ENCODE measurements at places on chromosomes 5 and 9.

DNA sequence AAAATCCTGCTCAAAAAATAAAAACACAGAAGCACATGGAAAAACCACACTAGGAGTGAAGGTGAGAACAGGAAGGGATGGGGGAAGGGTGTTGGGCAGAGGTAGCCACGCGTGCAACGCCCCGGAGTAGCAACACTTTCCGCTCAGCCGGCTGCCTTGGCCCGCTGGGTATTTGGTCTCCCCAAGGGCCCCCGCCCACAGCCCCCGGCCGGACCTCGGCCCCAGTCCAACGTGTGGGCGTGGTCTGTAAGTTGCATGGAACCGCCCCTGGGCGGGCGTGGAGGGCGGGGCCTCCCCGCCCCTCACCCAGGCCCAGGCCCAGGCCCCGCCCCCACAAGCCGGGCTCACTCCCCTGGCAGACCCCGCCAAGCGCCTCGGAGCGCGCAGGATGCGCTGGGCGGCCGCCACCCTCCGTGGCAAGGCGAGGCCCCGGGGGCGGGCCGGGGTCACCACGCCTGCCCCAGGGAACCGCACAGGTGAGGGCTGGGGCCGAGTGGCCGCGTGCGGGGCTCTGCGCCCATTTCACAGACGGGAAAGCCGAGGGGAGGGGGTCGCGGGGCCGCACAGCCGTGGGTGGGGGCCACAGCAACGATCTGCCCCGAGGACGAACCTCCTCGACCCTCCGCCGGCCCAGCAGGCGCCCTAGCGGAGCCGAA lies at the start of gene SUSD3:
SUSD3 (plus strand) TSS at position 347 of the 656 bp plus-strand sequence; CDS start at position 389, 42 bp downstream.
- DNase-seq = no peak

- DNase-seq = no peak
These were observed 92.0 kb downstream of the SV2C start for GRCh38 chr5:76175051-76175666.

- no peak for DNase-seq
These were observed 155.6 kb upstream of the IER5L start for GRCh38 chr9:129333617-129334104.

DNA sequence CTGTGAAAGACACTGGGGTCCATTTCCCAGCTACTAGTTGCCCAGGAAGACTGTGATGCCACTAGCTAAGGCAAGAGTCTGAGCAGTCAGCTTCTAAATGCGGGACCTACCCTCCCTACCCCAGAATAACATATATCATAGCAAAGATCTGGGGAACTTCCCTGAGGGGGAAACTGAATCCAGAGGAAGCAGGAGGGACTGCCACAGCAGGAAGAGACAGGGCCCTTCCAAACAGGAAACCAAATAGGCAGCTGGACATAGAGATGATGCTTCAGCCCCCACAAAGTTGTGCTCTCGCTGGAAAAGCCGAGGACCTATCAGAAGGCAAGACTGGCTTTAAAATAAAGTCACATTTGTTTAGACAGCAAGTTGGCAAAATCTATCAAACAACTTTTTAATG lies 51.1 kb downstream of the KLHL3 start:
- no peak for DNase-seq

DNA sequence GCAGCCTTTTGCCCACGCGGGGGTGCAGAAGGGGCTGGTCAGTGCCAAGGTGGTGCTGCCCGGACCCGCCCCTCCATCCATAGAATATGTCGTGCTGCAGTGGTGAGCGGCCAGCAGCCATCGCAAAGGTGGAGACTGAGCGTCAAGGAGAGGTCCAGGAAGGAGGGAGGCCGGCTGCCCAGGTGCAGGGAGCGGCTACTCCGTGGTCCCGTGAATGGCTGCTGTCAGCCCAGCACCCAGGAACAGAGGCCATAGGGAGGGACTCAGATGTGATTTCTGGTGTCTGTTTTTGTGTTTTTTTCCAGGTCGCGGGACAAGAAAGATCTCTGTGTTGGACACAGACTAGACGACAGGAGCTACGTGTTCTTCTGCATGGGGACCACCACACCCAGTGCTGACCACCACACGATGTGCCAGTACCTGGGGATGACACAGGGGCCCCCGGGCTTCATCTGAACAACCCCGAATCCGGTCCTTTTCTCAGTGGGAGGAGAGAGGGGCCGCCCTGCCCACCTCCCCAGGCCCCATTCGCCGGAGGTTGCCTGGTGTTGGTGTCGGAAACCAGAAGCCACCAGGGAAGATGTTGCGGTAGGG lies 29.0 kb downstream of the PAEP start:
- no peak for DNase-seq

DNA sequence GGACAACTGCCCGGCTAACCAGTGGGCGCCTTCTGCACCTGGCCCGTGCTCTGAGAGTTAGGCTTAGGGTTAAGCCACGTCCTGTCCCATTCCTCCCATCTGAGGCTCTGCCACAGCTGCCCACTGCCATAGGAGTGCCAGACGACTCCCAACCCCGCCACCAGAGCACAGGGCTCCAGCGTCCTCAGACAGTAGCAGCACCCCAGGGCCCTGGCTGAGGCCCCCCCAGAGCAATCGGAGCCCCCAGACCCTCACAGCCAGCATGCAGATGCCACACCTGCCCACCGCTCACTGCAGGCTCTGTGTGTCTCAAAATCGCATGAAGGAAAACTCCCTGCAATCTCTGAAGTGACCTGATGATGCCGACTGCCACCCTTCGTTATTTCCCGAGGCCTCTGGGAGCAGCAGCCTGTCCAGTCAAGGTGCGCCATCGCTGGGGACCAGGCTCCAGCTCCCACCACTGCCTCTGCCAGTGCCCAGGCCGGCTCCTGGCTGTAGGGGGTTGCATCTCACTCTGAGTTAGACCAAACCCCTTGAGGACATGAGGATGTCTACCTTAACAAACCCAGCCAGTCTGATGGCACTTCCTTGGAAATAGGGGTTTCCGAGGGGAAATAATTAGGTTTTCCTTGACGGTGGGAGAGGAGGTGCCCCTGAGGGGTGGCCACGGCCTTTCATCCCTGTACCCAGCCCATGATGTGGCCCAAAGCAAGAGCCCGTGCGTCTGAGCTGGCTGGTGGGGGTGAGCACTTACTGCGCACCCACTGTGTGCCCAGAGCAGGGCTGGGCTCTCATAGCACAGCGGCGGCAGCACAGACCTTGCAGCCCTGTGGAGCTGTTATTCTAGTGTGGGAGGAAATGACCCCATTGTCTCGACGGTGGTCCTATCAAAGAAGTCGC lies 58.0 kb upstream of the RNF130 start:
- DNase-seq = no peak

- DNase-seq = no peak
These were observed 458.6 kb downstream of the ZSWIM6 start for GRCh38 chr5:61790678-61791077.

DNA sequence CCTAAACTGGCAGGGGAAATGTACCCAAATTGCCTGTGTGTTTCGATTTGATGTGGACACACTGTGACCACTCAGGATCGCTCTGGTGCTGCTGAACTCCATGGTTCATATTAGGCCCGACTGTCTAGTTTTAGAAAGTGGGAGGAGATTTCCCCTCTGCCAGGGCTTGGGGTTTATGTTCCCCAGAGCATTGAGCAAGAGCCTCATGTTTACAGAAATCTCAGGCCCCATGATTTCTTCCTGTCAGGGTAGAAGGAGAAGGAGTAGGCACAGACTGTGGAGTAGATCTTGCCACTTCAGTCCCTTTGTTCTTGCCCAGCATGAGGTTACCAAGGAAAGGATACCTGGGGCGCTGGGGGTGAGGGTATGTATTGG lies 40.8 kb upstream of the GLRX start:
- DNase-seq = no peak

DNA sequence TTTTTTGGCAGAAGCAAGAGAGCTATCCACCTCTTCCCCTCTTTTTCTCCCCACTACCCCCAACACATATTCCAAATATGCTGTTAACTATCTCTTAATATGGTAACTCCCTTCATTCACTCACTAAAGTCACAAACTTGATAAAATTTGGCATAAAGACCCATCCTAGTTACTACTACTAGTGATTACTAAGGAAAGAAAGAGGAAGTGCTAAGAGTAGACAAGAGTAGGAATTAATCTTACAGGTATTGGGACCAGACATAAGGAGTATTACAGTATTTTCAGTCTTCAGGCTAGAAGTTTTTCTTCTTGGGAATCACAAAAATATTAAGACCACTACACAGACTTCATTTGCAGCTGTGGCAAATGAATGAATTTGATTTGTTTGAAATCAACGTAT lies 2.2 kb downstream of the ADAMTS6 start:
- no peak for DNase-seq

GRCh38 chr5:69492923-69493395 lies 369 bp downstream of the OCLN start:
- no peak for DNase-seq

GRCh38 chr9:134545543-134546245 lies 95.9 kb upstream of the COL5A1 start:
- no peak for DNase-seq

DNA sequence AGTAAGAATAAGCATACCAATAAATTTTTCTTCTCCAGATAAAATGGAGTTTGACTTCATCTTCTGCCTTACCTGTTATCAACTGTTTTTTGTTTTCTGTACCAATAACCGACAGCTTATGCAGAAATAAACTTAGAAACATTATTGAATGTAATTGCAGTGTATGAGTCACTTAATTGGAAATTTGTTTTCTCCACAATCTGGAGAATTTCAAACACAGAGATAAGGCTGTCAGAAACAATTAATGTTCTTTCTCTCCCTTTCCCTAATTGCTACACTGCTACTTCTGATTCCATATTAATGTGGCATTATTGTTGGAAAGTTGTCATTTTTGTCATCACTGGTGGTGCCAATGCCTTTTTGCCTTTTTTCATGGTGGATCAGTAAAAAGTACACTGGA lies 180.3 kb downstream of the SLCO4C1 start:
- DNase-seq = no peak

DNA sequence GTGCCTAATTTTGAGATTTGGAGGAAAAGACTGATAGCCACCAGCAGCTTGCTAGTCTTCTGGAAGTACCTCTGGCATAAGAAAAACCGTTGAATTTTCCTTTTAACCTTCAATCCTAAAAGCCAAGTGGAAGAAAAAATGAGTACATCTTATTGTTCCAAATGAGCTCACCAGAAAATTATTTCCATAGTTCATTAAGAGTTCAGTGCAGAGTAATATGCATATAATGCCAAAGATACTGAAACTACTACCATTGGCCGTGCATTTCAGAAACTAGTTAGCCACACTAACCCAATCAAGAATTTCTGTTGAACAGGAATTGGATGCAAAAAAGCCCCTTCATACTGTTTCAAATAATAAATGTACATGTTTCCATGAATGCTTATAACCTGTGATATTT lies 607.9 kb downstream of the KCTD16 start:
- no peak for DNase-seq

GRCh38 chr5:100479079-100479688 lies 56.0 kb upstream of the FAM174A start:
- no peak for DNase-seq
